ENCODE measurements at places on chromosomes 11 and 22.

DNA sequence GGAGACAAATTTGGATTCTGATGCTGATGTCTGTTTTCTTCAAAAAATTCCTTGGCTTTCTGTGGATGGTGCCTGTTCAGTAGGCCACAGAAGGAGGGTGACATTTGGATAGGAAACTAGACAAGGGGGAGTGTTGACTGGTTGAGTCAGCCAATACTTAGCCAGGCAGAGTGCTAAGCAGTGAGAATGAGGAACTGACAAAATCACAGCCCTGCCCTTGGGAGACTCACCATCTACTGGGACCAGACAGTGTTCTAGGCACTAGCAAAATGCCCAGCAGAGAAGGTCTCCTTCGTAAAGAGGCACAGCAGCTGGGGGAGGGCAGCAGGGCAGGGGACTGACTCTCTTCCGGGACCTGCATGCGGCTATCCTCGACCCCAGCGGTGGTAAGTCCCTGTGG lies 190.2 kb downstream of the DSCAML1 start:
- no peak for DNase-seq

- no peak for DNase-seq
These were observed 78.0 kb upstream of the PPARA start for GRCh38 chr22:46072110-46072881.

- DNase-seq = no peak
These were observed 15.8 kb downstream of the LINC01488 start for GRCh38 chr11:69497221-69497787.

DNA sequence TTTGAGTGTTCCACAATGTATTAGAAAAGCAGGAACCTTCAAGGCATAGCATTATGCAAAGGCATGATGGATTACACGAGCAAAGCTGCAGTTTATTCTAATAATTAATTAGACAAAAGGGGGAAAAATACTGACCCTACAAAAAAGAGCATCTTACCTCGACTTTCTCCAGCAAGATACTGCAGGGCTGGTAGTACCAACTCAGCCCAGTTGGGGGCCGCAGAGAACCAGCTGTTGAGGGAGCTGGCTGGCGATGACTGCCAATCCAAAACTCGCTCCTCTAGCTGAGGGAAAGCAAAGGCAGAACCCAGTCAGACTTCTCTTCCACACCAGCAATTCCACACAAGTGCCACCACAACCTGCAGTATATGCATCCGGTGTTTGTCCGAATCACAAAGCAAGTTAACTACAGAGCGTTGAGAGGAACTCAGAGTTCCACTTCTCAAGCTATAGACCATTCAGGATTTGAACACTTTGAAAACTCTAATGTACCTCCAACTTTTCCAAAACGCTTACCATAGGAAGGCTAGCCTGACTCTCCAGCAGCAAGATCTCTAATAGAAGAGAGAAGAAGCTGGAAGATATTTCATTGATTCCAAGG lies 13.7 kb downstream of the NFRKB start:
- no peak for DNase-seq

DNA sequence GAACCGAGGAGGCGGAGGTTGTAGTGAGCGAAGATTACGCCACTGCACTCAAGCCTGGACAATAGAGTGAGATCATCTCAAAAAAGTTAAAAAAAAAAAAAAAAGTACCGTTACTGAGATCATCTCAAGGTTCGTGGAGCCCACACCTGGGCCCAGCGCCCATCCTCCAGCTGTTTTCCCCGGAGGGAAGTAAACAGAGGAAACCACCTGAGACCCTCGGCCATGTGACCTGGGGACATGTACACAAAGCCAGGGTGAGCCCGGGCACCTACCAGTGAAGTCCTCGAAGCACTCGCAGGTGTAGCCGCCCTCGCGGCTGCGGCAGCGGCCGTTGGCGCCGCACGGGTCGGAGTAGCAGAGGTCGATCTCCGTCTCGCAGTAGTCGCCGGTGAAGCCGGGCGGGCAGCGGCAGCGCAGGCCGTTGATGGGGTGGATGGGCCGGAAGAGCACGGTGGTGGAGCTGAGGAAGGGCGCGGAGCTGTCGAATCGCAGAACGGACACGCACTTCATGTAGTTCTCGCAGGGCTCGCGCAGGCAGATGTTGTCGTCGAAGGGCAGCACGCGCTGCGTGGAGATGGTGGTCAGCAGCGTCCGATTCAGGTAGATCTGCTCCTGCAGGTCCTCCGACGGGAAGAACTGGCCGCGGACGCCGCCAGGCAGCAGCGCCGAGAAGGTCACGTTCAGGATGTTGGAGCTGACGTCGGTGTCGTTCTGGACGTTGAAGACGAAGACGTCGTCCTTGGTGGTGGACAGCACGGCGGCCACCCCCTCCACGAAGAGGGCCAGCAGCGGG lies 73.8 kb downstream of the CELSR1 start:
- DNase-seq = no peak

DNA sequence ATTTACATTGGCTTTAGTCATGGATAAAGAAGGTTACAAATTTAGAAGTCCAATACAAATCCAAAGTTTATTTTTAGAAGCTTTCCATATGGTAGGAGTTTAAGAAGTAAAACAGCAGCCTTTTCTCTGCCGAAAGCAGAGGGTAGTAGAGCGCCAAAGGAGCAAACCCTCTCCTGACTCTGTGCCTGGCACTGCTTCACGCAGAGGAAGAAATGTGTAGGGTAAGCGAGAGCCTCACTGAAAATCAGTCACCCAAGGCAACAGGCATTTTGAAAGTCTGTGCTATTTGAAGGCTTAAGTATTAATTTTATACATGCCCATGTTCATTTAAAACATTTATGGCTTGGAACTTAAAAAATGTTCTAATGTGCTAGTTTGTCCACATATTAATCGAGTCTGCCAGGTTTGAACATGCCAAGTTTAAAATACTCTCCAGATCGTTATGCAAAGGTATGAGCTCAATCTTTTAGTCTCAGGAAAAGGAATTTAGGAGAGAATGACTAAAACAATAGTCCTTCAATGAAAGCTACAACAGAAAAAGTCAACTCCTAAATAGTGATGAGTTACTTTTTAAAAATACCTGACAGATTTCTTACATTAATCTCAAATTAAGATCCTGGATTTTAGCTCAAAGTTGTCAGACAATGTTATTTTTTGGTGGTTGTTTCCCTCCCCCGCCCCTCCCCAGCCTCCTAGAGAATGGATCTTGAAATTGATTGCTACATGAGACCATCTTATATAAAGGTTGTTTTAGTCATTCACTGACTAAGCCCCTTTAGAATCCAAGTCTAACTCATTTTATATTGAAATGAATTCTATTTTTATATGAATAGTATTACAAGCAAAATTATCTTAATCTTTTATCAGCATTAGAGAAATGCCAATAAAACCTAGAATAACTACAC lies 38.7 kb downstream of the MRTFA start:
- no peak for DNase-seq

DNA sequence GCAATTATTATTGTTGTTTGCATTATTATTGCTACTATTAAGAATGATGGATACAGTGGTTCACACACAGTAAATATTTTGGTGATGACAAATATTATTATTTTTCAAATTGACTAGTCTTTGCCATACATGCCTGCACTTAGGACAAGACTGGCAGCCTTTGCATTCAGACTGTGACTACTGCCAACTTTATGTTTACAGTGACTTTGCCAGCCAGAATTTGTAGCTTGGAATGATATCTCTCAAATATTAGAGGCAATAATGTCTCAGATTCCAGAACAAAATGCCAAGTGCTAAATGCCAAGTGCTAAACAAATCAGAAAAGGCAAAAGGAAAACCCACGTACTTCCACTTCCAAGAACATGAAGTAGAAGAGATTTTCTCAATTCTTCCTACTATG lies 823.1 kb downstream of the DLG2 start:
- DNase-seq = no peak

DNA sequence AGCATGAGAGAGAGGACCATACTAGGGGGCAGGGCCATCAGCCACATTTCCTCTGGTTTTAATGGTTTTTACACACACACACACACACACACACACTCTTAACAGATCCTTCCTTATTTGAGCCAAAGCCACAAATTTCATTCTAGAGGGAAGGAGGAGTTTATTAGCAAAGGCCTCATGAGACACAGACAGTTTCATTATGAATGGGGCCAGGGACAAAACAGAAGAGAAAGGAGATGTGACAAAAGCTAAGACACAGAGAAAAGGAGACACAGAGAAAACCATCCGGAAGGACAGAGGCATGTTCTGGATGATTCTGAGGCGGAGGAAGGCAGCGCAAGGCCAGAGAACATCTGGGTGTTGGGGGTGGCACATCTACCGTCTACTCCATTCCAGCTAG lies 32.2 kb upstream of the ARFGAP3 start:
- no peak for DNase-seq

DNA sequence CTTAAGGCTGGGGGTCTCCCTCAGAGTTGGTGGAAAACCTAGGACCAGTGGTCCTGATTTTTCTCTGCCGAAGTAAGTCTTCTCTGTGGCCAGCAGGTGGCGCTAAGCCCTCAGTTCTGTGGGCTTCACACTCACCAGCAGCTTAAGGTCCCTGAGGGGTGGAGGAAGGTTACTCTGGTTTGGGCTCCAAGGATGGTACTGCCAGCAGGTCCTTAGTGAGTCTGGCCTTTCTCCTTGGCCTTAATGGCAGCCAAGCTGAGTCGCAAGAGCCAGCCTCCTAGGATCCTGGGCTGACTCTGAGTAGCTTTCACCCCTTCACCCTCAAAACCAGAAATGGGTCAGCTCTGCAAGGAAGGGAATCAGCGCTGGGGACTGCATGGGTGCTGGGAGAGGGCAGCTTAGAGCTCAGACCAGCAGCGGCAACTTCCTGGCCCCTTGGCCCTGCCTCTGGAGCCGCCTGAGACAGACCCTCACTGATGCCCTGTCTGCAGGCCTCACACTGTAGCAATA lies 4.4 kb downstream of the KCNJ11 start:
- DNase-seq = peak; percentile 58

DNA sequence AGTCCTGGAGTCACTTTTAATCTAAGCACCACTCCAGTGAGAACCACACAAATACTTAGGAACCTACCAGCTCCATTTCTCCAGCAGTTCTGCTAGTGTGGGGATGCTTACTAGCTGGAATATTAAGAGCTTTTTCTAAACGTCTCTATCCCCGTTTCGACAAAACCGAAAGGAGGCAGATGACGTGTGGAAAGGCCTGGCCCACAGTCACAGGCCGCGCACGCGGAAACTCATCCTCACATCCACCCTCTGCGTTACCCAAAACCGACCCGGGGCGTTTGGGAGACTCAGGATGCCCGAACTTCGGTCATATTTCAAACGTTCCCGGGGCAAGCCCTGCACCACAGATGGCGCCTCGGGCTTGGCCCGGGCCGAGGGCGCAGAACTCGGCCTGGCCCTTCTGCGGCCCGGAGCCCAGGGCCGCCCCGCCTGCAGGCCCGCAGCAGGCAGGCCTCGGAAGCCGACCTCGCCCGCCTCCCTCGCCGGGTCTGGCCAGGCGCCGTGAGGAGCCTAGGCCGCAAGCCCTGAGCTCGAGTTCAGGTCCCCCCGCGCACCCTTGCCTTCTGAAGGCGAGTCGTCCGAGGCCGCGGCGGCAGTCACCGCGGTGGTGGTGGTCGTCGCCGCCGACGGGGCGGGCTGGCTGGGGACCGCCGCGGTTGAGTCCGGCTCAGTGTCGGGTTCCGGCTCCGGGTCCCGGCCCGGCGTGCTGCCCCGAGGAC lies 473 bp downstream of the FNBP4 start:
- peak; percentile 36 for DNase-seq

DNA sequence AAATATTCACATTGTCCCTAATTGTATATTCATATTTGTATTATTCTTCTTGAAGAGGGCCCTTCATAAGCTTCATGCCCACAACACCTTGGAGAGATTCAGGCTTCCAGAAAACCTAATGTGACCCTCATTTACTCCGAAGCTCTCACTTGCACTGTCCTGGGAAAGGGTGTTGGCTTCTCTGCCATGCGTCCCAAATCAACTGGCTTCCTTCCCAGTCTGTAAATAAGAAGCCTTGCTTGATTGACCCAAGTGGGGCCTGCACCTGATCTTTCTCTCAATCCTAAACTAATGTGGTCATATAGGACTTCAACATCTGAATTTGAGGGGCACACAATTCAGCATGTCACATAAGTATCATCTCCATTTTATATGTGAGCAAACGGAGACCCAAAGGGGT lies 40.5 kb upstream of the ZBTB16 start:
- DNase-seq = no peak

- no peak for DNase-seq
These were observed at the start of gene C11orf97 for GRCh38 chr11:94511932-94512781. Gene C11orf97, plus strand, starts transcription at chr11:94512461. Its CDS starts 68 bp downstream, at chr11:94512529.

DNA sequence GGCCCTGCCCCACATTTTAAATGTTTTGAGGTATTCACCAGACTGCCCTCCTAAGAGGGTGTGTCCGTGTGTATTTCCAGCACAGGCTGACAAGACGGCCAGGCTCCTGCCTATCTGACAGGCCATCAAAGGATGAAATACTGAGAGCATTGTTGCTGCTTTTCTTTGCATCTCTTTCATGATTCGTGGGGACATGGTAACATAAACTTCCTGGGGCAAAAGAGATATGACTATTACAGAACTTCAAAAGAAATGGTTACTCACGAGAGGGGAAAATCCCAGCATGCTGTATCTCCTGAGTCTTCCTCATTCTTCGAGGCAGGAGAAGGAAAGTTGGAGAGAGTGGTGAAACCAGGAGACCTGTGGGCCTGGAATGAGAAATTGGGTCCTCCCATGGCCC lies 10.3 kb upstream of the BIK start:
- DNase-seq = no peak

GRCh38 chr11:126989942-126990715 lies 10.4 kb downstream of the KIRREL3 start:
- DNase-seq = peak; percentile 13

DNA sequence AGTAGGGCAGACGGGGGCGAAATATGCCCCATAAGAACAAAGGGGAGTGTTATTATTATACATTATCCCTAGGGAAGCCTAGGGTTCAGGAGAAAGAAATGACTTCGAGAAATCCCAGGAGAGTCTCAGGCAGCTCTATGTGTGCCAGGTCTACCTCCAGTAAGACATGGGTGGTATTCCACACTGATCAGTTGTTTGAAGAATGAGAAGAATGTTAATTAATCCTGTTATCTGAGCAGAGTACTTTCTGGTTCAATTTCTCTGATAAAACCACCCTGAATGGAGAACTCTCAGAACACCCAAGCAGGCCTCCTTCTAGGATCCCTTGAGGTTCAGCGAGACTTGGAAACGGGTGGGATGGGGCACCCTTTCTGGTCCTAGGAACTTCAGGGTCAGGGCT lies 46.2 kb downstream of the PRR5L start:
- no peak for DNase-seq

DNA sequence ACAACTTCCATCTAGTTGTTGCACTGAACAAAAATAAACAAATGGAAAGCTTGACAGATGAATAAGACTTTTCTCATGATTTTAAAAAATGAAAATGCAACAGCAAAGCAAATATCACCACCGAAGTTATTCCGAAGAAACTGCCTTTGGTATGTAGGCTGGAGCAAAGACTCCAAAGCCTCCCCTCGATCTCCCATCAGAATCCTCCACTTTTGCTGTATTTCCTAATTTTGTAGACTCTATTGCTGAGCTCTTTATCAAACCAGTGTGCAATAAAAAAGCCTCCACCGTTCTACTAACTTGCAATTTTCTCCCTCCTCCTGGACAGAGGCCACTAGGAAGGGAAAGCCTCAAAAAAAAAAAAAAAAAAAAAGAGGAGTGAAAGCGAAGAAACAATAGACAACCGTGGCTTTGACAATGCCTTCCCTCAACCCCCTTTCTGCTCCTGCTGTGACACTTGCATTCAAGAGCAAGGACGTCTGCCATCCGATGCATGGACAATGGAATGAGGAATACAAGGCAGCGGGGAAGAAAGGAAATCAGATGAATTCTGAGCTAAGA lies 190.9 kb upstream of the BLID start:
- DNase-seq = no peak
